Activated CD8-positive, alpha-beta memory T cell treated with anti-CD3 and anti-CD28 coated beads for 1 hour (primary cell): ENCODE measurements at places on chromosomes 11 and 22.

GRCh38 chr22:30861688-30862552 lies 106.7 kb downstream of the MORC2 start:
- no peak for DNase-seq

- DNase-seq, result no peak
Observed at GRCh38 chr11:121727942-121728341, 275.2 kb upstream of the SORL1-AS1 start.

GRCh38 chr11:2517016-2517385 lies 72.2 kb downstream of the KCNQ1 start:
- DNase-seq, result no peak

- DNase-seq, result no peak
Observed at GRCh38 chr11:16169541-16169940, 186.8 kb downstream of the SOX6 start.

- no peak for DNase-seq
Observed at GRCh38 chr11:33970984-33971466, 79.1 kb upstream of the LMO2 start.

DNA sequence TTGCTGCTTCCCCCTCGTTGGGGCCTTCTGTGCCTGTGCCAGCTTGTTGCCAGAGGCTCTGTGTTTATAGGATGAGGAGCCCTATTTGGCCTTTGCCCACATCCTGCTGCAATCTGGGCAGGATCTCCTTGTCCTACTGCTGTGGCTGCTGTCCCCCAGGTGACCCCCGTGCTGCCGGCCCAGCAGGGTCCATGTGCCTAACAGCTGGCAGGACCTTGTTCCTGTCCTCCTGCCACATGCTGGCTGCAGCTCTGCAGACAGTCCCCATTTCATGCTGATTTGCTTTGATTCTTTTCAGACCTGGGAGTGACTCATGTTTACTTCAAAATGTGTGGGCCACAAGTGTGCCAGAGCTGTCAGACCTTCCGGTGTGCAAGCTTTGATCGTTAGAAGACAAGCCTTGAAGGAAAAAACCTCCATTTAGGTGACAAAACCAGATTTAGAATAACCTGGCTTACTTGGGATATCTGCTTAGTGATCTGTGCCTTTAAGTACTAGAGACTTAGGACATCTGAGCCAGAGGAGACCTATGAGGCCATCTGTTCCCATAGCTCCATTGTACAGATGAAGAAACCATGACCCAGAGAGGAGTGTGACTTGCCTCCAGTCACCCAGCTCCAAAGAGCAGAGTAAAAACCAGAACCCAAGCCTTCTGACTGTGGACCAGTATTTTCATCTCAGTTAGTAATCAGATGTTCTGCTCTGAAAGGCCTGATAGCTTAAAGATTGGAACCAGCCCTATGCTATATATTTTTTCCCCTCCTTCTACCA lies 11.1 kb downstream of the NAV2 start:
- DNase-seq, result peak; percentile 14

GRCh38 chr22:48804811-48805301 lies 1022.8 kb downstream of the BRD1 start:
- DNase-seq, result no peak

DNA sequence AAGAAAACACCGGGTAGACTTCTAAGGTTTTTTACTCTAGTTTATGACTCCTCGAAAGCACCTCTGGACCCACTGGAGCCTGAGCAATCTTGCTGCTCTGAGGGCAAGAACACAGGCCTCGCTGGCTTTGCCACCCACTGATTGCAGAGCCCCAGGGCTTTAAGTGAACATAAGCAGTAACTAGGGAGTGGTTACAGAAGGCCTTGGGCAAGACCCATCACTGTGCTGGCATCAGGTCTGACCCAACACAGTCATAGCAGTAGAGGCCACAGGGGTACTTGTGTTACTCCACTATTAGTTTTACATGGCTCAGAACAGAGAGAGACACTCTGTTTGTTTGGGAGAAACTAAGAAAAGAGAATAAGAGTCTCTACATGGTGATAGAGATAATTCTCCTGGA lies 684.5 kb downstream of the FAM181B start:
- DNase-seq, result no peak

GRCh38 chr22:29691636-29692326 lies 28.0 kb upstream of the CABP7 start:
- no peak for DNase-seq

- no peak for DNase-seq
Observed at GRCh38 chr11:2203440-2204259, 32.0 kb upstream of the TH start.

GRCh38 chr11:23997356-23997755 lies 499.5 kb upstream of the LUZP2 start:
- DNase-seq, result no peak
